ENCODE measurements at places on chromosomes 7 and 10.
A peak's percentile ranks its signal among the peaks of the same experiment; 100 is the strongest.

DNA sequence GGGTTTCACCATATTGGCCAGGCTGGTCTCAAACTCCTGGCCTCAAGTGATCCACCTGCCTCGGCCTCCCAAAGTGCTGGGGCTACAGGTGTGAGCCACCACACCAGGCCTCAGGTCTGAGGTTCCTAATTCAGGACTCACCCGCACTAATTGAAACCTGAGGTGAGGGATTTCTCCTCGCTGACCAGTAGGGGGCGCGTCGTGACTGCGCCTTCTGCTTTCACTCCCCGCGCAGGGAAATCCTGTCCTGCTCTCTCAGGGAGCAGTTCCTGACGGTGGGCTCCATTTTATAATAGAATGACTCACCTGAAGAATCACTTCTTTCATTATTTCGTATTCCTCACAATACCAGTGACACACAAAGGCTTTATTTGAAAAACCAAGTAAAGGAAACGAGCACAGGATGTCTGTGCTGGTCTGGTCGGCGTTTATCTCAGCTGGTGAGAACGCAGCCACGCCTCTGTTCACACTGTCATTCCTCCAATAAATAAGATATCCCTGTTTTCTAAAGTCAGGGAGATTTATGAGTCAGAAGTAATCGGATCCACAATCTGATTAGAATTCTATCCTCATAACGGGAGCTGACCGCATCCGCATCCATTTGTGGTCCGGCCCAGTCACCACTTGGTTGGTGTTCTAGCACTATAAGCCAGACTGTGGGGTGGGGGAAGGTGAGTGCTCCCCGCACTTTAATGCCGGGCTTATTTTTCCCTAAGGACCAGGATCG is 35.4 kb downstream of the BAG3 start:
- peak; percentile 86 for DNase-seq

- no peak for DNase-seq
These were observed 33.9 kb upstream of the IKZF1 start for GRCh38 chr7:50270531-50271018.

GRCh38 chr10:22335173-22335933 is 9.9 kb upstream of the SPAG6 start:
- peak; percentile 73 for DNase-seq

GRCh38 chr10:30111340-30112022 is 52.1 kb upstream of the JCAD start:
- no peak for DNase-seq

GRCh38 chr10:34814913-34815184 is 247 bp downstream of the PARD3 start:
- no peak for DNase-seq

GRCh38 chr7:149882248-149883047 is 8.7 kb downstream of the ATP6V0E2 start:
- DNase-seq: no peak

DNA sequence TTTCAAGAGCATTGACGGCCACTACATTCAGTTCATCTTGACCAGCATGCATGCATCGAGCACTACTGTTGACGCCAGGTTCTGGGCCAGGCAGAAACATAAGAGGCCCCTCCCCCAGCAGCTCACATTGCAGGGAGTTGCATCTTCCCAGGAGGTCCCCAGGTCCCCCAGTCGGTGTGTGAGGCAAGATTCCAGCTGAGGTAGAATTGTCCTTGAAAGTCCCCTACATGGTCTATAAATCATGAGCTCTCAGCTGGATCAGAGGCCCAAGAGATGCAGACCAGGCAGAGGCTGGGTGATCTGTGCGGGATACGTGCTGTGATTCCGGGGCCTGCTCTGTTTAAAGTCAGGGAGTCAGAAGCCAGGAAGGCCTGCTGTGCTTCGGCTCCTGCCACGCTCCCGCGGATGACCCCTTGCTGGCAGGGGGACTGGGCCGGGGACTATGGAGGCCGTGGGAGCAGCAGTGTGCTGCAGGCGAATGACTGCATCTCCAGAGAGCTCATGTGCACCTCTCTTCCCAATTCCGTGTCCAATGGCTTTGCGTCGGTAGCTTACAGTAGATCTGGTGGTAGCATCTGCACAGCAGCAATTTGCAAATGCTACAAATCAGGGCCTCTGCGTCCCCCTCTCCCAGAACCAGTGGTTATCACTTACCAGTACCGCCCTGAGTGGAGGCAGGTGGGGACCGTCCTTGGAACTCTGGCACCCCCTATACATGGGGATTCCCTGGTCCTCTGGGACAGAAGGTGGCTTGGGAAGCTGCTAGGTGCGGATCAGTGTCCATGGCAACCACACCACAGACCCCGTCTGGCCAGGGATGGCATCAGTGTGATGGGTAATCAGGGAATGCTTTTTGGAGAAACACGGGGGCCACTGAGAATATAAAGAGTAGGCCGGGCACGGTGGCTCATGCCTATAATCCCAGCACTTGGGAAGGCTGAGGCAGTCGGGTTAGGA is 93.6 kb downstream of the RGS10 start:
- no peak for DNase-seq

GRCh38 chr10:58746474-58747185 is 234.0 kb downstream of the BICC1 start:
- no peak for DNase-seq

- DNase-seq: no peak
These were observed 159.8 kb downstream of the PIP4K2A start for GRCh38 chr10:22554461-22555182.

DNA sequence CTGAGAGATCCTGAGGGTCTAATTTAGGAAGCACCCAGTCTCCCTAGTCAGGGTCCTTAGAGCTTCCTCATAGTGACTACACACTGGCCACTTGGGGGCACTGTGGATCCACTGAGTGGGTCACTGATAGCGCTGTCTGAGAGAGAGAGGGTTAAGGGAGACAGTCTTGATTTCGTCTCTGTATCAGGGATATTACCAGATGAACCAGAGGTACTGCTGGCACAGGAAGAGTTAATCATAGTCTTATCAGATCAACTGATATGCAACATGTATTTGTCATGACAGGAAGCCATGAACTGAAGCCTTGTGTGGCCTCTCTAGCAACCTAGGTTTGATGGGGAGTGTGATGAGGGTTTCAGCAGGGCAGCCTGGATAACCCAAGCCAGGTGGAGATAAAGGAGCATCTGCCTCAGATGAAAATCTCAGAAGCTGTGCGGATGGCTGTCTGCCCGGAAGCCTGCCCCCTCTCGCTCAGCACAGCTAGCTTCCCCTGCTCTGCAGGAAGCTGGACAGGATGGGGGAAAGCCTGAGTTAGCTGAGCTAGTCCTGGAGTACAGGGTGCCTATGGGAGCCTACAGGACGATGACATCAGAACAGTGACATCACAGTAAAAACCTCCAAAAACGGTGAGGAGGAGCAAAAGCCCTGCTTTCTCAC is 214.0 kb upstream of the PRSS1 start:
- DNase-seq: peak; percentile 73

DNA sequence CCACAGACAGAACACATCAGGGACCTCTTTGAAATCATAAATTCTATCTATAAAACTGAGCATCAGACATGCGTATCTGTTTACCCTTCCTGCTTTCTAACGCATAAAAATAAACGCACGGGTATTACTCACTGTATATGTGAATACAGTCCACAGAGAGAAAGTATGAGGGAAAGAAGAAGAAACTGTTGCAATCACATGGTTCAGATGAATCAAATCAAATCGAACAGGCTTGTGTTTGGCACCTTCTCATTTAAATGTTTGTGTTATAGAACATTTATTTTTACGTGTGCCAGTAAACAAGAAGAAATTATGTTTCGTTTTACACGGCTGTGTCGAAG is 322.0 kb downstream of the FRMD4A start:
- no peak for DNase-seq

- DNase-seq: no peak
These were observed 42.9 kb downstream of the CHRM2 start for GRCh38 chr7:136911344-136911743.

DNA sequence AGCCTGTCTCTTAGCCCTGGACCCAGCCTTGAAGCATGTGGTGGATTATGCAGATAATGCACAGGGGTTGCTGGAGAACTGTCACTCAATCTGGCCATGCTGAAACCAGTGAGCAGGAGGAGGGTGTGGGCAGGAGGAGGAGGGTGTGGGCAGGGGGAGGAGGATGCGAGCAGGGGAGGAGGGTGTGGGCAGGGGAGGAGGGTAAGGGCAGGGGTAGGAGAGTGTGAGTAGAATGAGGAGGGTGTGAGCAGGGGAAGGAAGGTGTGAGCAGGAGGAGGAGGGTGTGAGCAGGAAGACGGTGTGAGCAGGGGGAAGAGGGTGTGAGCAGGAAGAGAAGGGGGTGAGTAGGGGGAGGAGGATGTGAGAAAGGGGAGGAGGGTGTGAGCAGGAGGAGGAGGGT is 18.8 kb downstream of the CAMK2B start:
- no peak for DNase-seq

- DNase-seq: no peak
These were observed 48.1 kb downstream of the DIP2C start for GRCh38 chr10:641149-642010.

DNA sequence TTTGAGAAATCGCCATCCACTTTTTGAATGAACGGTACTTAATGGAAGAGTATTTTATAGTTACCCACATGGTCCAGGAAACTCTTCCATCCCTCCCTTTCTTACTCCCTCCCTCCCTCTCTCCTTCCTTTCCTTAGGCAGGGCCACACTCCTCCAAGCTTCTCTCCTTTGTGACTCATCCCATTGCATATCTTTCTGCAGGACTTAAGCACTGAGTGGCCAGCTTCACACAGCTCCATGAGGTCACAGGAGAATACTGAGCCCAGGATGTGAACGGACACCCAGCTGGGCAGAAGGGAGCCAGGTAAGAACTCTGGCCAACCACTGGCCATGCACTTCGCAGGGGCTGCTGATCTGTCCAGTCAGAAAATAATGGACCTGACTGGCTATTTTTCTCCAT is 189.7 kb upstream of the ADCY1 start:
- DNase-seq: no peak

GRCh38 chr7:47791682-47792081 is 156.6 kb downstream of the PKD1L1 start:
- no peak for DNase-seq

- no peak for DNase-seq
These were observed 507.9 kb downstream of the RPS24 start for GRCh38 chr10:78541481-78542140.

DNA sequence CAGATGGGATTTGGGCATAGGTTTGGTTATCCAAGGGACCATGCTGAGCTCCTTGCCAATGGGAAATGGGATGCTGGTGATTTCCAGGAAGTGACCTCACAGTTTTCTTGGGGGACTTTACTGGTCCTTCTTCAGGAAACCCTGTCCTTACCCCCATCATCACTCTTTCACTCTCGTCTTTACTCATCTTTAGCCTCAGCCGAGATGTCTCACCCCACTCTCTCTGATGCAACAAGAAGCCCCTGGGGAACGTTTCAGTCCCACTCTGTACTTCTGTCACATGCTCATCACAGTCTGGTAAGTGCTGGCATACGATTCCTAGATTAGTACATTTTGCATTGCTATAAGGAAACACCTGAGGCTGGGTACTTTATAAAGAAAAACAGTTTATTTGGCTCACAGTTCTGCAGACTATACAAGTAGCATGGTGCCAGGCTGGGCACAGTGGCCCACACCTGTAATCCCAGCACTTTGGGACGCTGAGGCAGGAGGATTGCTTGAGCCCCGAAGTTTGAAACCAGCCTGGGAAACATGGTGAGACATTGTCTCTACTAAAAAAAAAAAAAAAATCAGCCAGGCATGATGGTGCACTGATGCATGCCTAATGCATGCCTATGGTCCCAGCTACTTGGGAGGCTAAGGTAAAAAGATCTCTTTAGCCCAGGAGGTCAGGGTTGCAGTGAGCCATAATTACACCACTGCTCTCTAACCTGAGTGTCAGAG is 63.5 kb upstream of the VKORC1L1 start:
- no peak for DNase-seq

- no peak for DNase-seq
These were observed 1143.4 kb upstream of the SORCS1 start for GRCh38 chr10:108307925-108308312.

DNA sequence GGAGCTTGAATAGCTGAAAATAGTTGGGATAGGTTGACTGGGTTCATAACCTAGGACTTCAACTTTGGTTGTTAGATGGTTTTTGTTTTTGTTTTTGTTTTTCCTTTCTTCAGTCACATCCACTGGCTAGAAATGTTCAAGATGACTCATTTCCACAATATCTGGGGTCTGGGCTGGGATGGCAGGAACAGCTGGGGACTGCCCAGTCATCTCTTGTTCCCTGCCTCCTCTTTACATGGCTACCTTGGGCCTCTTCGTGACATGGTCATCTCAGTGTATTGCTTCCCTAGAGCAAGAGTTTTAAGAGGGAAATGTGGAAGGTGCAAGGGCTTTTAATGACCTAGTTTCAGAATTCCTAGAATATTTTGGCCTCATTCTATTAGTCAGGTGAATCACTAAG is 915.8 kb downstream of the XPNPEP1 start:
- no peak for DNase-seq

DNA sequence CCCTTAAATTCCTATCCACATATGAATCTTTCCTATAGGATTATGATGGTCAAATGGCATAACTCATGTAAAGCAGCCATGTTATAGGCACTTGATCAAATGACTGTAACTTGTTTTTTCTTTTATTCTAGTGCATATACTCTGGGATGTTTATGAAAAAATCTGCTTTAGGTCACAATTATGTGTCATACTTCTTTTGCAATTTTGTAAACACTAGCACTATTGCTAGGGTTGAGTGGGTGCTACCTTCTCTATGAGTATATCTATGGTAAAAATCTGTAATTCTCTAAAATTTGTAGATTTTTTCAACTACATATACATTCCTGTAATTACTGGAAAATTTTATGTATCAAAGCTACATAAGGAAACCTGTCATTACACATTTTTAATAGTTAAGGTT is 50.0 kb downstream of the HGF start:
- no peak for DNase-seq

DNA sequence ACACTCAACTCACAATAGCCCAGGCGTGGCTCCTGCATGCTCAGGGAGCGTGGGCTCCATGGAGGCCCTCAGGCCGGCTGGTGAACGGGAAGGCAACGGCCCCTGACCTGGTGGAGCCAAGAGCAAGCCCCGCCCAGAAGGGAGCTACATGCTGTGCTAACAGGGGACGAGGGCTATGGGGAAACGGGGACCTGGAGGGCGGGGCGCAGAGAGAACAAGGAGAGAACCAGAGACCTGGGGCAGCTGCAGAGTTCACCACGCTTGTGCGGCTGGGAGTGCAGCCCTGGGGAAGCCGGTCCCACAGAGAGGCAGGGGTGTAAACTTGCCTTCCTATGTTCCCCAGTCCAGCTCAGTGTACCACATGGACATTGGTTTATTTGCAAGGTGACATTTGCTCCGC is 69.2 kb upstream of the PPP2R2D start:
- no peak for DNase-seq

- DNase-seq: no peak
These were observed 50.6 kb upstream of the AGK start for GRCh38 chr7:141500608-141501007.

- no peak for DNase-seq
These were observed 24.8 kb downstream of the C10orf67 start for GRCh38 chr10:23319835-23320234.

- no peak for DNase-seq
These were observed 55.0 kb upstream of the JCAD start for GRCh38 chr10:30114401-30114800.

- no peak for DNase-seq
These were observed 48.3 kb downstream of the KIAA1549 start for GRCh38 chr7:138932870-138933269.

- no peak for DNase-seq
These were observed 2.6 kb upstream of the PCBD1 start for GRCh38 chr10:70890917-70891431.

GRCh38 chr10:132407846-132408278 is 10.9 kb downstream of the PWWP2B start:
- DNase-seq: no peak

- DNase-seq: no peak
These were observed 64.9 kb downstream of the PRKG1 start for GRCh38 chr10:51139176-51139575.
